ENCODE measurements at places on chromosomes 16 and 17.

- DNase-seq, result peak; percentile 72
Measured at GRCh38 chr16:58022601-58023371, 2.8 kb upstream of the MMP15 start.

DNA sequence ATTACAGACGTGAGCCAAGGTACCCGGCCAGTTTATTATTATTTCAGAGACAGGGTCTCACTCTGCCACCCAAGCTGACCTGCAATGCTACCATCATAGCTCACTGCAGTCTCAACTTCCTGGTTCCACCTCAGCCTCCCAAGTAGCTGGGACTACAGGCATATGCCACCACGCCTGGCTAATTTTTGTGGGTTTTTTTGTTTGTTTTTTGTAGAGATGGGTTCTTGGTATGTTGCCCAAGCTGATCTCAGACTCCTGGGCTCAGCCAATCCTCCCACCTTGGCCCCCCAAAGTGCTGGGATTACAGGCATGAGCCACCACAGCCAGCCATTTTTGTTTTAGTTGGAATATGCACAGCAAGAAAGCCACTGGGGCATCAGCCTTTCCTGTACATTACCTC, 115.7 kb downstream of the MRM1 start:
- DNase-seq, result no peak

GRCh38 chr17:50944054-50944901, 78.1 kb upstream of the TOB1 start:
- peak; percentile 43 for DNase-seq

- DNase-seq, result no peak
Measured at GRCh38 chr16:920051-920681, 50.6 kb downstream of the LMF1 start.

- no peak for DNase-seq
Measured at GRCh38 chr17:44627513-44628242, 28.6 kb upstream of the MEIOC start.

DNA sequence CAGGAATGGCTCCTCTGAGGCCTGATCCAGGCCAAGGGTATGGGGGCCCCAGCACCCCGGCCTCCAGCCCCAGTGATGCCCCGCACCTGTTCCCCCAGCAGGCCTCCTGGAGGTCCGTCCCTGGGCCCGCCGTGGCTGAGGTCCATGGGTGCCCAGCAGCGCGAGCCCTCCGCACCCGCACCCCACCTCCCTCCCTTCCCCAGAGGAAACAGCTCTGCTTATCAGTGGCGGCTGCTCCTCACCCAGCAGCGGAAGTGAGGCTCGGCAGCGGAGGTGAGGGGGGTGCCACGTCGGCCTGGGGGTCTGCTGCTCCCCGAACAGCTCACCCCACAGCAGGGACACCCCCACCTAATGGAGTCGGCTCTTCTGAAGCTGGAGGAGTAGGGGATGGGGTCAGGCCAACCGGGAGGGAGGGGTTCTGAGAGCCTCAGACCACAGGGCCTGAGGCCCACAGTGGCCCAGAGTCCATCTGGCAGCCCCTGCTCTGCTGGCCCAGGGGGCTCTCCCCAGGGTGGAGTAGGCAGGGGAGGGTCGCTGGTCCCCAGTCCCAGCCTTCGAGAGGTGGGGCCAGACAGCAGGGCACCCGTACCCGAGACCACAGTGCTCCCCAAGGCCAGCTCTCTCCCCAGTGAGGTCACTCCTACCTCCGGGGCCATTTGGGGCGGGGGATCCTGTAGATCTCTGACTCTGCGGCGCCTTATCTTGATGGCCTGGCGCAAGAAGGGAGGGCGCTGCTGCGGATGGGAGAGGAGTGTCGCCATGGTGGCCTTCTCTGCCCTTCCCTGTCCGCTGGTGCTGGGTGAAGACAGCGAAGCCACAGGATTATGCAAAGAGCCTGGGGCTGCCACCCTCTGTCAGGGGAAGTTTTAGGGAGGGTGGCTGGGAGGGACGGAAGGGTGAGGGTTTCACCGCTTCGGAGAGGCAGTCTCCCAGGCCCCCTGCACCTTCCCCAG, at the start of gene UNC13D:
Gene UNC13D, minus strand, starts transcription at position 828 of the 953 bp plus-strand sequence. Its CDS starts 67 bp downstream, at position 761.
- no peak for DNase-seq

DNA sequence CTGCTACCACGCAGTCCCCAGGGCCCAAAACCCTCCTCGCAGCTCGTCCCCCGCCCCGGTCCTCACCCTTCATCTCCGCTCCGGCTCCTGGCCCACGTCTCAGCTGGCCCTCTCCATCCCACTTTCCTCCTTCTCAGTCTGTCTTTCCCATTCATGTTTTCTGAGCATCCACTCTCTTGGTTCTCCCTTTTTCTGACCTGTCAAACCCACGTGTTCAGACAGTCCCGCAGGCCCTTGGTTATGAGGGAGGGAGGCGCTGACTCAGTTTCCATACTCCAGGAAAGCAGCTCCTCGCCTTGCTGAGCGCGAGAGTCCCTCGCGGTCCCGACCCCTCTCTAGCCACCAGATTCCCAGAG, 392 bp upstream of the HID1 start:
- no peak for DNase-seq

GRCh38 chr16:19506965-19507364, 14.9 kb downstream of the GDE1 start:
- DNase-seq, result no peak

GRCh38 chr17:68621065-68621464, 19.9 kb upstream of the FAM20A start:
- DNase-seq, result no peak

- DNase-seq, result no peak
Measured at GRCh38 chr17:44776628-44777393, 18.0 kb downstream of the ADAM11 start.

DNA sequence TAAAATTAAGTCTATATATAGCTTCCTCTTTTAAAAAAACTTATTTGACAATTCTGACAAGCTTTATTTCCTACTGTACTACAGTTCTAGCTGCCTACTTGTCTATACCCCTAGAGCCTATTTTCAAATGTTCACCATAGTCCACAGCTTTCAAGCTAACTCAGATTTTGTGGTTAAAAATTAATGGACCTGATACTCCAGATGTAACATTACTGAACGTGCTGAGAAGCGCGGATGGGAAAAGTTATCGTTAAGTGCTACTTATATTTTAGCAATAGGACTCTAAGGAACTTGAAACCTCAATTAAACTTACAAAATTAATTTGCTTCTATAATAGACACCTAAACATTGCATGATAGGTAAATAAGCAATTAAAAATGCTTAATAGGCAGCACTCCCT, 31.2 kb downstream of the GNA13 start:
- DNase-seq, result no peak

DNA sequence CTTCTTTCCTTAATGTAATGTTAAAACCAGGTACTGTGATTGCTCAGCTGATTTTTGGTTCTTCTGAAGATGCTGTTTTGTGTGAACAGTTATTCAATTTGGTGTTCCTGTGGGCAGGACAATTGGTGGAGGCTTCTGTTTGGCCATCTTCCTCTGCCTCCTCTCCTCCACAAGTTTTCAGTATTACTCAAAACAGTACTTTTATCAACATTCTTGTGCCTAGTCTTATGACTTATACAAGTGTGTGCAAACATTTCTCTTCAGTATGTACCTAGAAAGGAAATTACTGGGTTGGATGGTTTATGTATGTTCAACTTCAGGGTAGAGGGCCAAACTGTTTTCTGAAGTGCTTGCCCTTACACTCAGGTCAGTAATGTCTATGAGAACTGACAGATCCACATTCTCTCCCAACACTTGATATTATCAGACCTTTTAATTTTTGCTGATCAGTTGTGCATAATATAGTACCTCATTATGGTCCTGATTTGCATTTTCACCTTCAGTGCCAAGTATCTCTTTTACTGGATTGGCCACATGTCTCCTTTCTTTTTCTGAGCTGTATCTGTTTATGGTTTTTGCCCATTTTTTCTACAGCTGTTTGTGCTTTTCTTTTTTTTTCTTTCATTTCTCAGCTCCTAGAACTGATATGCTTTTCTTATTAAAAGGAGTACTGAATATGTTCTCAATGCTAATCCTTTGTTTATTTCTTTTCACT, 50.9 kb downstream of the ERCC4 start:
- DNase-seq, result no peak

DNA sequence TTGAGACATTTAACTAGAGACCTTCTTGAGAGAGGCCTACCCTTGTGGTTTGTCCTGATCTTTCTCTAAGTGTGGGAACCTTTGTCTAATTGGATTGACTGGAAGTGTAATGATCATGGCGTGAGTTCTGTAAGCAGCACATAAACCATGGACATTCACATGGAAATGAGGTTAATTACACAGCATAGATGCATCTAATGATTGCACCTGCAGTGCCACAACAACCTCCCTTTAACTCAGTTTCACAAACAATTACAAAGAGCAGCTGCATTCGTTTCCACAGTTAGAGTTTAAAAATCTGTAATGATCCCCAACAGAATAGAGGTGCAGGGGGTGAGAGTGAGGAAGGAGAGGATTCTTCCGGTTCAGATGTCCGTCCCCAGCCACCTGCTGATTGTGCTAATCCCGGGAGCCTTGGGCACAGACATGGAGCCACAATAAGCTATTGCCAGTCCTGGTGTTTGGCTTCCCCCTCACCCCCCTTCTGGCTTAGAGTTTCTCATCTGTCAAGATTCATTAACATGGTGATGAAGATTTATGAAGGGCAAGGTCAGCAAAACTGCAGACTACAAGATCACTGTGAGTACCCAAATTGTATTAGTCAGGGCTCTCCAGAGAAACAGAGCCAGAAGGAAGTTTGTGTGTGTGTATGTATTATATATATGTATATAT, 659.2 kb upstream of the SOX9 start:
- DNase-seq, result peak; percentile 93

DNA sequence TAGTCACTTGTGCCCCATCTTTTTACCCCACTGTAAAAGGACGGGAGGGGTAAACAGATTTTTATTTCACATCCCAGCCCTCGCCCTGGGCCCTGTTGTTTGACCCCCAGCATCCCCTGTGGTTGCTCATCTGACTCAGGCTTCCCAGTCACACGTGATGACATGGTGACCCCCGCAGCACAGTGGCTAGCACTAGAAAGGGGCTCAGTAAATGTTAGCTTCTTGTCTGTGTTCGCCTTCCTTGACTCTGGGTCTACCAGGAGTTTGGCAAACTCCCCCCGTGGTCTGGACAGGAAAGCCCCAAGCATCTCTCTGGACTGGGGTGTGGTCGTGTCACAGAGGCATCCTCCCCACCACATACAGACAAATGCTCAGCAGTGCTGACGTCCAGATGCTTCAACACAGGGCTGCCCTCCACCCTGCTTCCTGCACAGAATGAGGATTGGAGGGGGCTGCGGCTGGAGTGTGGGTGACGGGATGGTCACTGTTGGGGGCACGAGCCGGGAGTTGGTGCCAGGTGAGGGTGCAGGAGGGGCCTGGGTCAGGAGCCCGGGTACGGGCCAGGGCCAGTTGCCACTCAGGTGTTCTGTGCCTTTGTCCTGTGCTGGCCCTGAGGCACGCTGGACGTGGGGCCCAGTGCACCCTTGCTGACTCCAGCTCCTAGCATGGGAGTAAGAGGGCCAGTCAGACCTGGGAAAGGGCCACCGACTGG, 69.1 kb downstream of the METRNL start:
- no peak for DNase-seq

DNA sequence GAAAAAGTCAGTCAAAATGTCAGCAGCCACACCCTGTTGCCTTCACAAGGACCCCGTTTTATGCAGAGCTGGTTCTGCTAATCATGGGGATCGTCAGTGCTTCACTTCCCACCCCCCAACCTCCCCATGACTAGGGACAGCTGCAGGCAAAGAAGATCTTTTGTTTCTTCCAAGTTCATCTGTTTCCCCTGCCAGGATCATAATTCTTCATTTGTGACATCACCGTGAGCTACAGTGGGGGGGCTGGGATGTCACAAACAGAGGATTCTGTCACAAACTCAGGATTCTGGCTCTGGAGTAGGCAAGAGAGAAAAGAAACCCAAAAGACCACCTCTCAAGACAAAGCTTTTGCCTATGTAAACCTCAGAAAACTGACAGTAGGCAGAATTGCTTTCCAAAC, 24.7 kb downstream of the DNAJC7 start:
- DNase-seq, result no peak

- no peak for DNase-seq
Measured at GRCh38 chr16:56783344-56783743, 53.4 kb downstream of the NUP93 start.

DNA sequence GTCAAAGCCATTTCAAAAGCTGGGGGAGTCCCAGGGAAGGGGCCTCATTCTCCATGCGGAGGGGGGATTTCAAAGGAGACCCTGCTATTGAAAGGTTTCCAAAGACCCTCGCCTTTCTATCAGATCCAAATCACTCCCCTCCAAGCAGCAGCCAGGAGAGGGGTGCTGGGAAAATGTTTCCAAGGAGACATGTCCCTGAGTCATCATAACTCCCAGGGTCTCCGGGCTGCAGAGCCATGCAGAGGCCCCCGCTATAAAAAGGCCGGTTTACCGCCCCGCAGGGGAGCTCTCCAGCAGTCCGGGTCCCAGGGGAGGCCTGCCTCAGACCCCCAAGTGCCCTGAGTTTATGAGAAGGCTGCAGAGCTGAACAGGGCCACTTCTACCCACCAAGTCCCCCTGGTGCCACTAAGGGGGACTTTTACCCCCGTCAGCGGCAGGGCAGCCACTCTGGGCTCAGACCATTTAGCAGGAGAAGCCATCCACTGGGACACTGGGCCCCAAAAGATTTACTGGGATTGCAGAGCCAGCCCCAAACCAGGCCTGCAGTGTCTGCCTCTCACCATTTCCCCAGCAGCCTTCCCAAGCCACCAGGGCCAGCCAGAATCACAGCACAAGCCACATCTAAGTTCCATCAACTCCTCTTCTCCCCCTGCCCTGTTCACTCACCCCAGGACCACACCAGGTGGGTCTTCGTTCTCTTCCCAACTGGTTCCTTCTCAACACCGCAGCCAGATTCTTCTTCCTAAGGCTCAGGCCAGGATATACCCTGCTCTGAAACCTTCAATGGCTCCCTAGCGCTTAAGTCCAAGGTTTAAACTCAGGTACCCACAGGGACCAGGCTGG, 234.4 kb downstream of the ZNF423 start:
- DNase-seq, result no peak

GRCh38 chr17:2222901-2223616, 80.5 kb downstream of the SMG6 start:
- no peak for DNase-seq

- no peak for DNase-seq
Measured at GRCh38 chr17:11326492-11326891, 85.5 kb downstream of the SHISA6 start.

DNA sequence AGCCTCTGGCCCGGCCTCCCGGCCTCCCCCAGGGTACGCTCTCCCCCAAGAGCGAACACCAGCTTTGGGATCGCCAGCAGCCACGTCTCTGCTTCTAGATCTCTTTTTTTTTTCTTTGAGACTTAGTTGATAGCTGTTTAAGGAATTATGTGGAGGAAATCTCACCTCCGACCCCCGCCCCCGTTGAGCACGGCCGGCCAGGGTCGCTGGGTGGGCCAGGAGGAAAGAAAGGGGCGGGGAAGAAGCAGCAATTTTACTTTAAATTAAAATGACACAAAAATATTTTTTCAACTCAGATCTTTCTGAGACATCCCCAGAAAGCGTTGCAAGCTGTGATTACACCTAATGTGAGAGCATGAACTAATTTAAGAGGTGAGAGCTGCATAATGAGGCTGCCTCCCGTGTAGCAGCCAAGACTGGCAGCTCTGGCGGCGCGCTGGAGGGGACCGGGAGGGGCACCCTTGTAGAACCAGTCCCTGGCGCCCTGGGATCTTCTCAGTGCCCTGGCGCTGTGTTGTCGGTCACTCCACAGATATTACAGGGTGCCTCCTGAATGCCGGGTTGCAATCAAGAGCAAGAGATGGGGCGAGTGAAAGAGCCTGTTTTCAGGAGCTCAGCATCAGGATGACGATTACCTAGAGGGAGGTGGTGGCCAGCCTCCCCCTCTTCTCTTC, 1.9 kb upstream of the CBLN1 start:
- DNase-seq, result peak; percentile 48

All from NCI-H1105 (cell line).